ENCODE measurements at places on chromosomes 16 and 17. TPM values are rescaled to one million over a fixed set of nuclear protein-coding genes. Genes with fewer than 3 reads are reported as not detected.

GRCh38 chr16:48225456-48225855 lies 18.6 kb upstream of the LONP2 start:
- no peak for DNase-seq

DNA sequence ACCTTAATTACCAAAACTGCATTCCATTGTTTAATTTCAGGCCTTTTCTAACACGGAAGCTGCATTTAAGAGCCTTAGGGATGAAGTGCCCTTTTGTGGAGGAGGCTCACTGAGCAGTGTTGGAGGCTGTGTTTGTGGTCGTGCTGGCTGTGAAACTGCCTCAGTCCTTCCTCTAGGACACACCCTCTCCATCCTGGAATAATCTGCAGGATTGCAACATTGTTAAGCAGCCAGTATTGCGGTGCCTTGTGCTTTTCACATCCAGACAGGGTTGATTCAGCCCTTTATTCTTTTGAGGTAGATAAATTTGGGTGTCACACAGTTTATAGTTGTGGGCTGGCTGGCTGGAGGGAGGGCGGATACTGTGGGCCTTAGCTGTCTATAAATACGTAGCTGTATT lies 141.6 kb downstream of the CDRT15L2 start:
- DNase-seq: no peak

- DNase-seq: no peak
Measured at GRCh38 chr17:29559640-29560039, 7.2 kb downstream of the ABHD15 start.

DNA sequence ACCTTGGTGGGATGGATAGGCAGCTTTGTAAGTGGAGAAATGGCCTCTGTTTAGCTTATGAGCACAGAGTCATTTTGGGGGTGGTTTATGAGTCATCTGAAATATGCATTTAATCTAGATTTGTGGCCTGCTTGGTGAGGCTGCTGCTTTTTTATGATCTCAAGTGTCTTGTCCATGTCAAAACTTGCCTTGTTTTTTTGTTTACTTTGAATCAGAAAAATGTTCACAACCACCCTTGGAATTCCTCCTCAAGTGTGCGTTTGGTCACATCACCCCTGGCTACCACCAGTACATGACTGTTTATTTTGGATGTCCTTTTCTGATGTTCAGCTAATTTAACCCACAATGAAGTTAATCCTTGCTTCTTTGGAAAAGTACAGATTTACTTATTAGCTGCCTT lies 64.6 kb downstream of the FTO start:
- DNase-seq: no peak

GRCh38 chr17:65220732-65221131 lies 83.6 kb downstream of the RGS9 start:
- no peak for DNase-seq

GRCh38 chr17:45973946-45974859 lies 24.8 kb upstream of the STH start:
- DNase-seq: no peak

GRCh38 chr16:70676675-70677498 lies 9.0 kb downstream of the MTSS2 start:
- no peak for DNase-seq

- no peak for DNase-seq
Measured at GRCh38 chr16:75527825-75528299, 8.0 kb downstream of the CHST5 start.

DNA sequence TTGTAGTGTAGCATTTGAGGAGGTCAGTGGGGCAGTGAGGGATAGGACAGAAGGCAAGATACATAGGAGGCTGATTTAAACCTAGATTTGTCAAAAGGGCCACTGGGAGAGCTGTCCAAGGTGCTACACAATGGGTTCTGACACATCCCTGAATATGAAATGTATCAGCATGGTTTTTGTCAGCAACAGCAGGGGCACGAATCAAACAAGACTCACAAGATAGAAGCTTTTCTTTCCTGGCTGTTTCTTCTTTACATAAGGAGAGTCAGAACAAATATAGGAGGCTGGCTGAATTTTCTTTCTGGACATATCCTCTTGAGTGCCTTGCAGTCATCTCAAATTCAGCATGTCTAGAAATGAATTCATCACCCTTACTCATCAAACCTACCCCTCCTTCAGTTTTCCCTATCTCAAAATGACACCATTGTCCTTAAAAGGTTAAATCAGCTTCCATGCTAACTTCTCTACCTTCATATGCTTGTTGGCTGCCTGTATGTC lies 130.5 kb downstream of the NPIPB5 start:
- no peak for DNase-seq

DNA sequence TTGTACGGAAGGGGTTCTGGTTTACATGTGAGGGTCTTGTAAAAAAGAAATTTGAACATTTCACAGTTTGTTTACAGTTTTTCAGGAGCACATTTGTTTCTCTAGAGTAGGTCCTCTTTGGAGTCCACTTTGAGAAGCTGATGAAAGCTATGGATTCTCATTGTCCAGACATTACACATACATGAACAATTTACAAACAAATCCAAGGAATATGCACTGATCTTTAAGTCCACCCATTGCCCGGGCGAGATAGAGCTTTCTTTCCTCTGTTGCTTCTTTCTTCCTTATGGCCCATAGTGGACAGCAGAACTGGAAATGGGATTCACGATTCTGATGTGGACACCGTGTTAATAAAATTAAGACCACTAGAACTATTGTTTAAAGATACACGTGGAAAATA lies 1.9 kb downstream of the DCAF7 start:
- no peak for DNase-seq

DNA sequence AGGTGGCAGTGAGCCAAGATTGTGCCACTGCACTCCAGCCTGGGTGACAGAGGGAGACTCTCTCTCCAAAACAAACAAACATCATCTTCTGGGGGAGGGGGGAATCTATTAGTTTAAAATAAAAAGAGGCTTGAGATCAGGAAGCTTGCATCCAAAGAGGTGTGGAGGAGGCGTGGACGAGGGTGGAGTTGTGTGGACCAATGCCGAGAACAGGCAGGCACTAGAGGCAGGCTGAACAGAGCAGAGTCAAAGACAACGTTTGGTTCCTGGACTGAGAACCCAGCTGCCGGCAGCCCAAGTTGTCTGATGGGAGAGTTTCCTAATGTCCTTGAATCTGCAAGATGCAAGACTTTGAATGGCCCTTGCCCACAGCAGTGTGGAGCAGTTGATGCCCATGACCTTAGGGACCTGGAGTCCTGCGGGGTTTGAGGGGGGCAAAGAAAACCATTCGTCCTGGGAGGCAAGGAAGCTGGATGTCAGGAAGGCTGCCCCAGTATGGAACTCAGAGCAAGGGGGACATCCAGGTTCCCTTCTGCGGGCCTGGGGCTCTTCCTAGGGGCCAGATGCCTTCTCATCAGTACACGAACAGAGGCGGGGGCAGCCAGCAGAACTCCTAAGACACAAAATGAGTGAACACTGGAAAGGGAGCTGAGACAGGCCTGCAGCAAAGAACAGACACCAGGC lies 9.2 kb downstream of the TBC1D16 start:
- no peak for DNase-seq

DNA sequence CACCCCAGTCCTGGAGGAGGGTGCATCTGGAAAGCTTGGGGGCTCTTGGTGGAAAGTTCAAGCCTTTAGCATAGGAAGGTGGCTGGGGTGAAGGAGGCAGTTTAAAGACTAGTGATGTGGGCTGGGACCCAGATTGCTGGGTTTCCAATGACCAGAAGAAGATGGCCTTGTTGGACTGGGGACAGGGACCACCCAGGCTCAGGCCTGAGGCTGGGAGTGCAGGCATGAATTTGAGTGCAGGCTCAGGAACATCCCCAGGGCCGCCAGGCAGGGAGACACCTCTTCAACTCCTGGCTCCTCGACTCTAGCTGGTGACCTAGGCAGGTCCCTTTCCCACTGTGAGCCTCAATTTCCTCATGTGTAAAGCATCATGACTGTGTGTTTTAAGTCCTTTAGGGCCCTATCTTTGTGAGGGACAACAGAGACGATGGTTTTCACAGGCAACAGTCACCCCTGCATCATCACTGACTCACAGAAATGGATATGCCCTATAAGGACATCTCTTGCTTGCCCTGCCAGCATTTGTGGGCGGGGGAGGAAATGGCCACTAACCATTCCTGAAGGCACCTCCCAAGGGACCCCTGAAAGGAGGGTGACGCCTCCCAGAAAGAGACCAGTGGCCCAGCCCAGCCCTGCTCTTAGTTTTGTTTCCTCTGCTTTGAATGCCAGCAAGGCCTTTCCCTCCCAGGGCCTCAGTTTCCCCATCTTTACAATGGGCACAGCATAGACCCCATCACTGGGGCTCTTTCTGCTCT lies 11.1 kb downstream of the NLRC5 start:
- DNase-seq: peak; percentile 88

GRCh38 chr17:15954222-15954621 lies 9.3 kb downstream of the ADORA2B start:
- DNase-seq: no peak

DNA sequence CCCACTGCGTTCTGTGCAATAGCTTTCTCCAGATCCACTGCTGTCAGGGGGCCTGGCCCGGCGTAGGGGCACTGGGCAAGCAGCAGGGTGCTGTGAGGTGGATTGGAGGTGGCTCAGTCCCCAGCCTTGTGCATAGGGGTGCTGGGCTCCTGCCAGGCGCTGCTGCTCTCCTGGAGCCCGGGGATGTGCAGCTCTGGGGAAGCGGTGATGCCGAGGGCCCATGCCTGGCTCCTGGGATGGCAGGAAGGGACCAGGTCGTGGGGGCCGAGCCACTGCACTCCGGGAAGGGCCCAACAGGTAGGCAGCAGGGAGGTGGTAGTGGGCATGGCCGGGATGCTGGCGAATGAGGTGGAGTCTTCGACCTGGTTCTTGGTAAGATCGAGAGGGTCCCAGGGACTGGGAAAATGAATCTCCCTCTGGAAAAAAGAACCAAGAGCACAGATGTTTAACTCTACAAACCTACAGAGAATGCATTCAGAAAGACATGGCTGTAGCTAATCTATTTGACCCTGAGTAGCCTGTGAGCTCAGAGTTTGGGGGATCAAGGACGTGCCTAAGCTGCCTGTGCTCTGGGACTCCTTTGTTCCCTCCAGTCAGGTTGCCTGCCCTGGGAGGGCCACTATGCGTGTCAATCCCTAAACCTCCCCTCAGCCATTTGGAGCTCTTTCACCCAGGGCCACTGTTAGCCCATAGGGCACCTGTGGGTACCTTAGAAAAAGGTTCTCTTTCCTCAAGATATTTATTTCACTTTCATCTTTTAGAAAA lies 6.6 kb upstream of the SUPT4H1 start:
- DNase-seq: no peak

- DNase-seq: no peak
Measured at GRCh38 chr16:59658572-59658971, 924.5 kb upstream of the GOT2 start.

GRCh38 chr17:1108765-1109605 lies 70.8 kb downstream of the ABR start:
- DNase-seq: no peak

DNA sequence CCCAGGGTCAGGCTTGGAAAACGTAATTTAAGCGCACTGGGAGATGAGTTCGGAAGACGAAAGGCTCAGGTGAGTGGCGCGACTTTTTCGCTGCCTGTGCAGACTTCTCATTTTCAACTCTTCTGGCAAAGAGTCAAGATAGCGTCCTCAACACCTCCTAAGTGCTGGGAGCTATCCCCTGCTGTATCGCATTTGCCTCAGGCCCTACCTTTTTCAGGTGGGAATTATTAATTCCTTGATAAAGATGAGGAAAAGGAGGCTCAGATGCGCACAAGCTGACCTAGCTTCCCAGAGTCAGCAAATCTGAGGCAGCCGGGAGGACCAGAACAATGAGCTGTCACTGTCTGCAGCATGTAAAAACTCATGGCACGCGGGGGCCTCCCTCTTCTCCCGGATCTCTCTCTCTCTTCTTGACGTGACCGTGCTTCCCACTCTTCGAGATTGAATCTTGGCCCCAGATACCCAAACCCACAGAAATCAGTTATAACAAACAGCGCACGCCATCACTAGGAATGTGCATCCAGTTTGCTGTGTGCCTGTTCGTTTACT lies 512 bp upstream of the ADAMTS18 start:
- no peak for DNase-seq

DNA sequence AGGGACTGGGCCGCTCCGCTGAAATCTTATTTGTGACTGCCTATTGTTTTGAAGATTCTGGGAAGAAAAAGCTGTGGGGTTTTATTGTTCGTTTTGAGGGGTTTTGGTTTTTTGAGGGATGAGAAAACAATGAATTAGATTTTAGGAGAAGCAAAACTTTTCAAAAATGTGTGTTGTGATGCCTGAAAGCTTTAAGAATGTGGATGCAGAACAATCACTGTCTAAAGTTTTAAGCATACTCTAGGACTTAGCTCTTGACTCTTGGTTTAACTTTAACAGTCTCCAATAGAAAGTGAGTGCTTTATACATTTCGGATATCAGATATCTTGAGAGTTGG lies 899 bp downstream of the CFAP52 start:
- no peak for DNase-seq

- DNase-seq: no peak
Measured at GRCh38 chr16:53817812-53818550, 114.0 kb downstream of the FTO start.

- no peak for DNase-seq
Measured at GRCh38 chr17:50289278-50289677, 15.0 kb downstream of the TMEM92 start.

GRCh38 chr17:73950593-73950914 lies 252.9 kb upstream of the RPL38 start:
- no peak for DNase-seq

- DNase-seq: no peak
Measured at GRCh38 chr16:626787-627453, 3.9 kb upstream of the WFIKKN1 start.

- peak; percentile 72 for DNase-seq
Measured at GRCh38 chr16:84599521-84600202, 18.2 kb downstream of the COTL1 start.

Gene MYL11
- not detected for total RNA-seq

Gene GH1
- total RNA-seq: not detected

Gene ITGB3
- total RNA-seq: 3.0 TPM

Gene NPIPA2
- not detected for total RNA-seq

Gene ZBTB4
- 50.5 TPM for total RNA-seq

Gene ICAM2
- total RNA-seq: 109 TPM

Gene SNX20
- total RNA-seq: 1.9 TPM

Gene DNAAF8
- total RNA-seq: 0.39 TPM

Gene DNAI2
- not detected for total RNA-seq

Gene RNF43
- 4.4 TPM for total RNA-seq

Gene HOXB13
- total RNA-seq: not detected

Gene APOH
- total RNA-seq: not detected

Gene RAB11FIP4
- total RNA-seq: 7.2 TPM

Gene TMEM235
- total RNA-seq: not detected

Gene SPNS2
- 7.2 TPM for total RNA-seq

Gene ADAD2
- total RNA-seq: 0.19 TPM

Gene CEP20
- 35.9 TPM for total RNA-seq

Gene EPX
- total RNA-seq: not detected

Gene SDR42E2
- not detected for total RNA-seq

Gene SLC22A31
- total RNA-seq: 0.75 TPM

Measured in right atrium auricular region (tissue), 2 donors.